ENCODE measurements at places on chromosomes 5 and 9.

- no peak for DNase-seq
These were observed 295.3 kb downstream of the DRD1 start for GRCh38 chr5:175148636-175149172.

DNA sequence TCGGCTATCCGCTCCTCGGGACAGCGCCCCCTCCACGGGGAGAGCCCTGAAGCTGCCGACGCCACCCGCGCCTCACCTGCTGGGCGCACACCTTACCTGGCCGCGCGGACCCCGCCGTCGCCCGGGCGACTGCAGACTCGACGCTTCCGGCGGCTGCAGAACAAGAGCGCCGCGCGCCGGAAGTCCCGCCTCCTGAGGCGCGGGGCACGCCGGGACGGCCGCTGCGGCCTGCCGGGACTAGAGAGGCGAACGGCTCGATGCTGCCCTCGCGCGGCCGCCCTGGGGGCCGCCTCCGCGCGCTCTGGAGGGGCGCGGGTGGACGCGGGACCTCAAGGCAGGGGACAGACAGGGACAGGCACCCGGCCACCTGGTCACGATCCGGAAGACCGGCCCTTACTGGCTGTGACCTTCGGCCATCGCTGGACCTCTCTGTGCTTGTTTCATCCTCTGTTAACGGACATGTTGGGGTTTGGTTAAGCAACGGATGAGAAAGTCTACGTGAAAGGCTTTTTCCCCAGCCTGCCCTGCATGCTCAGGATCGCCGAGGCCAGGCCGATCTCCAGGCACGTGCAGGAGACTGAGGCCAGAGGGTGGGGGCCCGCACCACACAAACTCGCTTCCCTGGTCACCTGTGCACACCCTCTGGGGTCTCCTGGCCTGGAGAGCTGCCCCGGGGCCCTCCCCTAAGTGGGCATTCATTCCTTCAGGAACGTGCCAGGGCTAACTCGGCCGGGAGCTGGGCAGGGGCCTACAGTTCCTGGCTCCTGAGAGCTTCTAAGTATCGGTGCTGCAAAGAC, at the start of gene SNAPC4:
SNAPC4 (minus strand) TSS at position 133 of the 797 bp plus-strand sequence. CDS start 1,742 bp downstream, outside the sequence.
- peak; percentile 89 for DNase-seq

DNA sequence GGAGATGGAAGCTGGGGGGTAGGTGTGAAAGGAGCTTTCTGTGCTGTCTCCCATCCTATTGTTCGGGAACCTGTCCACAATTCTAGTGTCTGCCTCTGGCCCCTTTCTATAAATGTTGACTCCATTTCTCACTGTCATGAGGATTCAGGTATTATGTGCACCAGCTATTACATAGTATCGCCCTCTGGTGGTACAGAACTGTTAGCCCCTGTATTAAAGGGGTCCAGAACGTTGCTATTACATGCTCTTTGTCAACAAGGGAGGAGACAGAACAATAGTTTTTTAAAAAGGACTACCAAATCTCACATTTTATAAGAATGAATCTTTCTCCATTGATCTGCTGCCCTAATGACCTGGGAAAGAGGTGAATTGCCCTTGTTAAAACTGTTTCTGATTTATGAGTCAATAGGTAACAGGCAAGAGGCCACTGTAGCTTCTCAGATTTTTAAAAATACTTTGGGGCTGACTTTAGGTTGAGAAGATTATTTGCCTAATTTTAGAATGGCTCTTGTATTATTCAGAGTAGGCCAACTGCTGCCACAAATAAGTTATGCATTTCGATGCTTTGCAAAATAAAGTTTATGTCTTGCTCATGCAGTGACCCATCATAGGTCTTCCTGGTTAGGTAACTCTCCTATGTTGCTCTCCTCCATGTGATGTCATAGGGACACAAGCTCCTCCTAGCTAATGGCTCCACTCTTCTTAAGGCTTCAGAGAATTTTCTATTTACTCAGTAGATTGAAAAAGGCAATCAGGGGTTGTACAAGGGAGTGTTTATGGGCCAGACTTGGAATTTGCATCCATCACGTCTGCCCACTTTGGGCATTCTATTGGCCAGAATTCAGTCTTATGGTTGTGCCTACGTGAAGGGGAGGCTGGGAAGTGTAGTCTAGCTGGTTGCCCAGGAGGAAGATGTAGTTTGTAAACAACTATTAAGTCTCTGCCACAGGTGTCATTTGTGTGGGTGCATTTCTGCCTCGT, 20.8 kb downstream of the DCANP1 start:
- DNase-seq = peak; percentile 54

GRCh38 chr9:107838766-107839165, 349.2 kb upstream of the KLF4 start:
- no peak for DNase-seq

DNA sequence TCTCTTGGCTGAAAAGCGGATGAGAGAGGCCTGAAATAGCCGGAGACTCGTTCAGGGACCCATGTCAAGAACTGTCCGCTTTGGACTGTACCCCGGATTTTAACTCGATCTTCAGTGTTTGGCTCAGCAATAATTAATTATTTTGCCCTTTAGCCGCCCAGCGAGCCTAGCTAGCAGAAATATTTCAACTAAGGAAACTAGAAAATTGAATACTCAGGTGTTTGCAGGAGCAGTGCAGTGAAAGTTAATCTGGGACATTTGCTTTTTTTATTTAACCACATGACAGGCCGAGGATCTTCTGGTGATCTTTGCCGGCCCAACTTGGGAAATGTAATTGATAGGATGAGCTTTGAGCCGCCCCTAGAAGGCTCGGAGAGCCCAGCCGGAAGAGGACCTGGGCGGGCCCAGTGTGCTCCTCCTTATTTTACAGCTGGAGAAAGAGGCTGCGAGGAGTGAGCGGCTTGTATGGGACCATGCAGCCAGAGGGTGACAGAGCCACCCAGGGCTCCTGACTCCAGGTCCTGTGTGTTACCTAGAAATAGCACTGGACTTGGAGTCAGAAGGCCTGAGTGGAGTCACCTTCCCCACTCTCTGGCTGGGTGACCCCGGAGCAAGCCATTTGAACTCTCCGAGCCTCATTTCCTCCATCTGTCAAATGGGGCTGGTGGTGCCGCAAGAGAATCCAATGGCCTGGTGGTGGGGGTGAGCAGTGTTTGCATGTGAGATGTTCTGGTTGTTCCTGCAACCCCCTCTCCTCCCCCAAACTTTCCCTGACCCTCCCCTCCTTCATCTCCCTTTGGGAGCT, 2.4 kb downstream of the PPARGC1B start:
- no peak for DNase-seq

DNA sequence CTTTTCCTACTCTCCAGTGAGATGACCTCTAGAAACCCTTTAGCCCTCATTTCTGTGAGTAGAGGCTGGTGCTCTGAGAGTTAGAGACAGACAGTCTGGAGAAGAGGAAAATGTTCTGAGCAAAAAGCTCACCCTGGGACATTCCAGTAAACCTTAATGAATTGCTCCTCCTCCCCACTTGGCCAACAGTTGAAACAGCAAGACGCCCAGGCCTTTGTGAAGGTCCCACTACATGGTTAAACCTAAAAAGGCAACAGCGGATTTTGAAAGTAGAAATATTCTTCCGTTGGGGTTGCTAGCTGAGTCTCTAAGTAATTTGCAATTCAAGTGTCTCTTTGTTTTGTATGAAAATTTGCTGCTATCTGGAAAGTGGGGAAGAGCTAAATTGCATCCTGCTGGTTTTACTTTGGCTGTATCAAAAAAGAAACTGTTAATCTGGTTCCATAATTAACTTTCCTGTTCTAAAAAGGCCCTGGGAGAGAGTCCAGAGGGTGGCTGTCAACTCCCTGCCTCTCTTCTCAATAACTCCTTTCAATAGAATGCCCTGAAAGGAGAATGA, 63.8 kb downstream of the ATP10B start:
- no peak for DNase-seq

DNA sequence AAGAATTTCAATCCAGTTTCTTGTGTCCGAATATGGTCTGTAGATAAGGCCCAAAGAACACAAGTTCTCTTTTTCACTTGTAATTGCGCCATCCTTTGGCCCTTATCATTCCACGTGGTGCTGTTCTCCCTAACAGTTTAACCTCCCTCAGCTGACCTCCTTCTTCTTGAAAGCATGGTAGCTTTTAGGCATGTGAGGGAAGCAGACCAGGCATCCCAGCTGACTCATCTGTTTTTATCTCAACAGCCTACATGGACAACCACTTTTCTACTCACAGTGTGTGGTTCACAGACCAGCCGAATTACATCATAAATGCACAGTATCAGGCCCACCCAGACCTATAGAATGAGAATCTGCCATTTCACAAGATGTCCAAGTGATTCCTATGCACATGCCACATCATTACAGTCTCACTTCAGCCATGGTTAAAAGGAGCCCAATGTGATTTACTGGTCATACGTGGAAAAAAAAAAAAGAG, 26.9 kb upstream of the PLIN2 start:
- no peak for DNase-seq

DNA sequence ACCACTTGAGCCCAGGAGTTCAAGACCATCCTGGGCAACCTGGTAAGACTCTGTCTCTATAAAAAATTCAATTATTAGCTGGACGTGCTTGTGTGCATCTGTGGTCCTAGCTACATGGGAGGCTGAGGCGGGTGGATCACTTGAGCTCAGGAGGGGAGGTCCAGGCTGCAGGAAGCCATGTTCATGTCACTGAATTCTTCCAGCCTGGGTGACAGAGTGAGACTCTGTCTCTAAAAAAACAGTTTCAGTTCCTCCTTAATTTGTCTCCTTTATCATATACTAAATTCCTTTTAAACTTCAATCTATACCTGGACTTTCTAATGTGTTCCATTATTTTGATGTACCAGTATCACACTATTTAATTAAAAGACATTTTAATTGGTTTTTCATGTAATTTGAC, 422.2 kb upstream of the TLE4 start:
- no peak for DNase-seq

DNA sequence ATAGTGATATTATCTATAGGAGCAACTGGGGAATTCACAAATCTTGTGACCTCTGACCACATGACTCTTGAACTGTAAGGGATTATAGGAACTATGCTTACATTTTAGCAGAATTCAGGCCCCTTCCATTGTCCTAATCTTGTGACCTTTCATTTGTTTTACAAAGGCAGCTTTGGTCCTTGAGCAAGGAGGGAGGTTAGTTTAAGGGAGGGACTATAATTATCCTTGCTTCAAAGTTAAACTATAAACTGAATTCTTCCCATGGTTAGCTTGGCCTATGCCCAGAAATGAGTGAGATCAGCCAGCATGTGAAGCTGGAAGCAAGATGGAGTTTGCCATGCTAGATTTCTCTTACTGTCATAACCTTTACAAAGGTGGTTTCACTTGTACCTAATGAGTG, 51.2 kb downstream of the TARS1 start:
- no peak for DNase-seq

DNA sequence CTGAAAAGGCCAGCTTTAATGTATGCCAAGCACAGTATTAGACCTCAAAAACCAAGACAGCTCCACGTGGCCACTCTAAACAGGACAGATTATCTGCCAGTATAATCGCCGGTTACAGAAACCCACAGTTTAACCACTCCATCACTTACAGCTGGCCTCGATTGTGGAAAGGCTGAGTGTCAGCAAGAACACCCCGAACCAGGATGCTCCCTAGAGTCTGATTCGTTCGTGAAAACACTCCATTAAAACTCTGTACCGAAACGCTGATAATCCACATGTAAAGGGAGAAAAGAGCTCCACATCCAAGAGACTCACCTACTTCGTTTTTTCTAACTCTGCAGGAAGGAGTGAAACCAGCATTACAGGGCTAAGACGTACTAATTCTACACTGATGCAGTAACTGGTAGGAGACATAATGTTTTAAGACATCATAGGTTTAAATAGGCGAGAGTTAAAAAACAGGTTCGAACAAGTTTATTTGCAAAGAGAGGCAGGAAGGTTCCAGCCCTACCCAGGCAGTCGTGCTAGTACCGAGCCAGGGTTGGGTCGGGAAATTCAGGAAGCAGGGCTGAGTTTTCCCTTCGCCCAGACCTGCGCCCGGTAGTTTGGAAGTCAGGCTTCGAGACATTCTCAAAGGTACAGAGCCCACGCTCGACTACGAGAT, 949 bp downstream of the SERINC5 start:
- peak; percentile 52 for DNase-seq

Data from CD4-positive, alpha-beta T cell treated with Interleukin-10 for 1 hour (primary cell).